NCI-H1930 (cell line): ENCODE measurements at places on chromosomes 11 and 22.

GRCh38 chr22:43276321-43276720, 66.9 kb downstream of the SCUBE1 start:
- DNase-seq, result no peak

GRCh38 chr11:118622376-118623268, 15.2 kb downstream of the PHLDB1 start:
- DNase-seq, result no peak

GRCh38 chr22:49009359-49010063, 818.2 kb downstream of the BRD1 start:
- no peak for DNase-seq

GRCh38 chr11:100469835-100470234, 217.3 kb upstream of the ARHGAP42 start:
- no peak for DNase-seq

- DNase-seq, result no peak
Observed at GRCh38 chr22:33321466-33321865, 263.3 kb upstream of the SYN3 start.

GRCh38 chr11:108865406-108865805, 200.5 kb downstream of the DDX10 start:
- no peak for DNase-seq

GRCh38 chr11:94757037-94757735, 11.0 kb upstream of the AMOTL1 start:
- no peak for DNase-seq

DNA sequence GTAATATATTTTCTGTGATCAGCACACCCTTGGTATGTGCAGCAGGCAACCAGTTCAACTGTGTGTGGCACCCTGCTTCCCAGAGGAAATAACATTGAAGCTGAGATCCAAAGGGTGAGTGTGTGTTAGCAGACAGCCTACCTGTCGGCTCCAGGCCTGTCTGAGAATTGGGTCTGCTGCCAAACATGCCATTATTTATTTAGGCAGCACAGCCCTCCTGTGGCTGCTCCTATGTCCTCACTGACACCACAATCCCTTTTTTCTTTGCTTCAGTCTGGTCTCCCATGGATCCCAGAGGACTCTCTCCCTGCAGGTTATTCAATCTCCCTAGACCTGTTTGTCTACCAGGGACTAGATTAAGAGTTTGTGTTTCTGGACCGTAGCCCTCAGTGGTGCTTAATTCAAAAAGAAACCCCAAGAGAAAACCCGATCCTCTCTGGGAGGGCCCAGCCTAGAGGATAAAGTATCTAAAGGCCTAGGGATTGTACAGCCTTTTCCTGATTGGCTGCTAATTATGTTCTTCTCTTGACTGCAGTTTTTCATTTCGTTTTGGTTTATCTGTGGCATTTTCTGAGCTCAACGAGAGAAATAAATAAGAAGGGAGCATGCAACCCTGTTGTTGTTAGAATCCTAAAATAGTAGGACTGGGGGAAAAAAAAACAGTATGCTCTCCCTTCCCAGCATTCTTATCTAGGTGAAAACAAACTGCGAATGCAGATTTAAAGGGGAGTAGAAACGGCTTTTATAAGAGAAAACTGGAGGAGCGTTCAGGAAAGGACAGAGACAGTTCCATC, 24.1 kb downstream of the KCNE3 start:
- DNase-seq, result peak; percentile 33

GRCh38 chr11:47188259-47188658, 2.0 kb upstream of the PACSIN3 start:
- DNase-seq, result no peak

- no peak for DNase-seq
Observed at GRCh38 chr11:14073849-14074476, 111.4 kb downstream of the SPON1 start.

DNA sequence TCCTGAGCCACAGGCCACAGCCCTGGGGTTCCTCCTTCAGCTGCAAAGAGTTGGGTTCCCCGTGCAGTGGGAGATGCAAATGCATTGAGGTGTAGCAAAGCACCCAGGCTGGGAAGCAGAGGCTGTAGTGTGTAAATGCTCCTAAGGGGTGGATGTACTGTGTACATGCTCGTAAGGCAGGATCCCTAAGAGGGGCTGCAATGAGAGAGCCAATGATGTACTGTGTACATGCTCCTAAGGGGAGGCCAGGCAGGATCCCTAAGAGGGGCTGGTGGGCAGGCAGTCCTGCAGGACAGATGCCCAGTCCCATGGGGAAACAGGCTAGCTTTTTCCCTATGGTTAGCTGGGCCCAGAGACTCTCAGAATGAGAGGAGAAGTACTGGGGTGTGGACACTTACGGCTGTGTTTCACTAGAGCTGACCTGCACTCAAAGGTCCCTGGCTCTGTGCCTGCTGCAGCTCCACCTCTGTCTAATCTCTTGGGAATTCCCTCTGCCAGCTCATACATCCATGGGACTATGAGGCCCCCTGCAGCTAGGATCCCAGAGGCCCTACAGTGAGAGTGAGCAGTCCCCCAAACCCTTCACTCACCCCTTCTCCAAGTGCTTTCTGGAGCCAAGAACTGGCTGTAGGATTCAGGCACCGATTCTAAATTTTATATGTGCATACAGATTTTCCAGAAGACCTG, 261.9 kb upstream of the LUZP2 start:
- no peak for DNase-seq

DNA sequence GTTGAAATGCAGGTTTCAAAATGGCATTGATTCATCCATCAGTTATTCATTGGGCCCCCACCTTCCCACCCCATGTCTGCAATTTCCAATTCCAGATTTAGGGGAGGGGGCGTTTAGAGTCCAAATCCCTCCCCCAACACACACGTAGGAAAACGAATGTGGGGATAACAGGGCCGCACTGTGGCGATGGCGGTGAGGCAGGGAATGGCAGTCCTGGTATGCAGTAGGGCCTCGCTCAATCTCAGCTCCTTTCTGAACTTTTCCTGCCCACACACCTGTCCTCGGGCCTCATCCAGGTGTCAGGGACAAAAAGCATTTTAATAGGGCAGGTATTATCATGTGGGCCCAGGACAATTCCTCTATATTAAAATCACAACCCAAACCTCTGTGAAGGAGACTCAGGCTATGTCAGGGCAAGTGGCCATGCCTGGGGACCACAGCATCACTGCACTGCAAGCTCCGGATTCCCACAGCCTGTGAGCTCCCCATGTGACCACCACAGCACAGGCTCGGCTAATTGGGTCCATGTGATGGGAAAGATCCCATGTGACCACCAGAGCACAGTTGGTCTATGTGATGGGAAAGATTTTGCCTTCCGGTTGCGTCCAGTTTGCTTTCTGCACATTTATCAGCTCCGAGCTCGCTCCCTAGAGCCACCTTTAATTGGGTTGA, 44.5 kb downstream of the RTL6 start:
- no peak for DNase-seq

DNA sequence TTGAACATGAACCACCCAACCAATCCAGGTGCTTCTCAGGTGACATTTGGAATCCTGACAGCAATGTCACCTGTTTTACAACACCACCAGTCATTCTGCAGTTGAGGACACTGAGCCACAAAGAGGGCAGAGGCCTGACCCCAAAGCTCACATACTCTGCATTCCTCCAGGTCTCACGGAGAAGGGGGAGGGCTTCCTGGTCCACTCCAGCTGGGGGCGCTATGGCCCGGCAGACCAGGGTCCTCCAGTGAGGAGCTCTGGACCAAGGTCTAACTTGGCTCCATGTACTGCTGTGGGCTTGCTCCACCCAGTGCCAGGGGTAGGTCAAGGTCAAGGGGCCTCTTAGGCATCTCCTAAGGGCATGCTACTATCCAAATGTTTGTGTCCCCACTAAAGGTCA, 1.5 kb upstream of the PNPLA3 start:
- no peak for DNase-seq

GRCh38 chr11:30045921-30046577, 29.2 kb upstream of the KCNA4 start:
- DNase-seq, result no peak

- no peak for DNase-seq
Observed at GRCh38 chr11:84681456-84681855, 945.7 kb downstream of the DLG2 start.

DNA sequence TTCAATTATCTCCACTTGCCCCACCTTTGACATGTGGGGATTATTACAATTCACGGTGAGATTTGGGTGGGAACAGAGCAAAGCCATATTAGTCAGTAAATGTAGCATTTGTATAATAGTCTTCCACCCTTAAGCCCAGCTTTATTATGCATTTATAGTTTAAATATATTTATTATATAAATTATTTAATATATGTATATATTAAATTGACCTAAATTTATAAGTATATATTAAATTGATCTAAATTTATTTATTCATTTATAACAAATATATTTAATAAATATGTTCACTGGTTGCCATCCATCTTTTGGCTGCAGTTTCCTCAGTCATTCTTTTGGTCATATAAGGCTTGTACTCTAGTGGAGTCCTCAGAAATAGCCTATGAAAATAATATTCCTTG, 23.6 kb upstream of the CHORDC1 start:
- no peak for DNase-seq

DNA sequence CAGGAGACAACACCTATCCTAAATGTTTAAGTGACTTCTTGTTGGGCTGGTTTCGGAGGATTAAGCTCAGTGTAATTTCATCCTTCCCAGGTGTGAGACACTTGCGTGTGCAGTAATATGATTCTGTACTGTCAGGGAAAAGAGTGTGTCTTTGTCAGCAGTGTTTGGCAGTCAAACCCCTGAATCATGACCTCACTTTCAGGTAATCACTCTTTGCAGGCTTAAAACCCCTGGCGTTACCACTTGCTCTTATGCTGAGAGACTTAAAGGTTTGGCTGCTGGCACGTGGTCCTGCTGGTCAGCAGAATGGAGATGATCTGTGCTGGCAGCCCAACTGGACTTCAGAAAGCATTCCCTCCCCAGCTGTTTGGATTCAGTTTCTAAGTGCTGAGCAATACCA, 56.1 kb downstream of the APIP start:
- no peak for DNase-seq

- DNase-seq, result no peak
Observed at GRCh38 chr11:87942786-87943185, 232.5 kb downstream of the RAB38 start.

- DNase-seq, result no peak
Observed at GRCh38 chr11:109075976-109076375, 346.0 kb upstream of the C11orf87 start.

- DNase-seq, result no peak
Observed at GRCh38 chr11:61019832-61020405, 48.4 kb downstream of the CD6 start.

GRCh38 chr22:33597274-33597985, 322.8 kb downstream of the LARGE1 start:
- no peak for DNase-seq

DNA sequence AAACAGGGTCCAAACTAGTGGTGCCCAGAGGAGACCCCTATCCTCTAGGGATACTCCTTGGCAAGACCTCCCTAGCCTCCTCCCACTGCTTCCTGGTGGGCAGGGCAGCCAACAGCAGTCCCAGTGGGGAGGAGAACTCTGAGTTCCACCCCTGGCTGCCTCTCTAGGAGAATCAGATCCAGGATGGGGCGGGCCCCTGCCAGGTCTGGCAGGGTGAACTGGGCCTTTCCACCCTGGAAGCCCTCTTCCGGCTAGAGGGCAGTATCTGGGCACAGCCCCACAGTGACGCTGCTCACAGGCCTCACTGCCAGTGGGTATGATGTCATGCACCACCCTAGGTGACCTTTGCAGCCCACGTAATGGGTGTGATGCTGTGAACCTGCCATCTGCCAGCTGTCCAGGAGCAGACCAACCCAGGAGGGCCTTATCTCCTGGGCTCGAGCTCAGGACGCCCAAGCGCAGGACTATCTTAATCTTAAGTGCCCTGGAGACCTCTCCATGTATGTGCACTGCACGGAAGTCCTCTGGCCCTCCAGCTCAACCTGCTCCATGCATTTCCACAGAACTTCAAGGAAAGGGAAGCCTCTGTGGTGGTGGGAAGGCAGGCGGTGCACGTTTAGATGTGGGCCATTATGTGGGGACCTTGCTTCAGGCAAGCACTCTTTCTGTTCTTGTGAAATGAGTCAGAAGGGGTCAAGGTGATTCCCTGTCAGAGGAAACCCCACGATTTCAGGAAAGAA, 31.8 kb upstream of the FCHSD2 start:
- no peak for DNase-seq

GRCh38 chr11:123587044-123587443, 67.4 kb downstream of the SCN3B start:
- DNase-seq, result no peak

GRCh38 chr11:8745431-8746253, 63.0 kb downstream of the RPL27A start:
- DNase-seq, result no peak

DNA sequence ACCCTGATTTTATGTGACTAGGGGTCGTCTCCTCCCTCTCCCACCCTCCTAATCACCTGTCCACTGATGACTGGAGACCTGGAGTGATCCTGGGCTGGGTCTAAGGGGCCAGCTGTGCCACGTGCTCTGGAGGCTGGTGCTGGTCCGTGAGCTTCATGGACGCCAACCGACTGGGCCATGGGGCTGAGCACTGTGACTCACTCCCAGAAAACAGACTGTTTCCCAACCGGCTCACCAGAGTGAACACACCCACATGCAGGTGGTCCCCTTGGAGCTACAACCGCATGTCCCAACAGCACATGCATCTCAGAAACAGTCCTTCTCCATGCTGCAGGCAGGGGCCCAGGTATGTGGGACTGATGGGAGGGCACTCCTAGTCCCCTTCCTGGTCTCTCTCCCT, 14.0 kb upstream of the LMO1 start:
- no peak for DNase-seq

DNA sequence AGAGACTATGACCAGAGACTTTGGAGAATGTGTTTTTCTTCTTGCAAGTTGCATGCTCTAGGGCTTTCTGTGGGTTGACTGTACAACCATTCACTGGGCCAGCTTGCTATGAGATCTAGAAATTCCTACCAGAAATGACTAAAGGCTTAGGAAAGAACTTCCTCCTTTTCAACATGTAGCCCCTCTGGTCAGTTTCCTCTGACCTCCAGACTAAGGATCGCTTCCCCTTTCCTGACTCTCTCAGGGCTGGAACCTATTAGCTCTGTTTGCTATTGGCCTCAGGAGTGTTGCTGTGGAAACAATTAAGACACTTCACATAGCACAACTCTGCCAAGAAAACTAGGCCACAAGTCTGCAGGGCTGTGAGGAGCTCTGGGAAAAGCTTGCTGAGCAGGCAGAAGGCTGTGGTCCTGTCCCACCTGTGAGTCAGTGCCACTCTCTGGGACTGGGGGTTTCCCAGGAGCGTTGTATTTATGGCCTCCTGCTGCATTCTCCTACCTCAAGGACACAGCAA, 10.7 kb downstream of the CRY2 start:
- no peak for DNase-seq

- no peak for DNase-seq
Observed at GRCh38 chr11:66881927-66882452, 25.1 kb downstream of the LRFN4 start.
